ENCODE measurements at places on chromosomes 2 and 18.

- no peak for DNase-seq
These were observed 11.4 kb downstream of the CRYGD start for GRCh38 chr2:208112969-208113368.

- no peak for DNase-seq
These were observed 461.7 kb upstream of the SOX11 start for GRCh38 chr2:5230444-5230843.

DNA sequence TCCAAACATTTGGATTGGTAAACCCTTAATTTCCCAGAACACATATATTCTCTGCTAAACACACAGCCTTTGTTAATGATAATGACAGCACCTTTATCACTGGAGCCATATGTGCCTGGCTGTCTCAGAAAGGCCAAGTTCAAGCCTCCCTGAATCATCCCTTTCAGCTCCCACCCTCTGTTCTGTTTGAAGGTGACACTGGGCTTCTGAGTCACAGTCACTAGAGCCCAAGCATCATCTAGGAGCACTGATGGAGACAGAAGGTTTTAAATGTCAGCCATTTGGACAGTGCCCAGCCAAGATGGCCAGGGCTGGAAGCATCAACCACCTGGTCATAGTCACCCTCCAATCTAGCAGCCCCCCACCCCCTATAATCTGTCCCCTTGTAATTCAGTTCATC lies 80.6 kb downstream of the NRP2 start:
- DNase-seq = no peak

DNA sequence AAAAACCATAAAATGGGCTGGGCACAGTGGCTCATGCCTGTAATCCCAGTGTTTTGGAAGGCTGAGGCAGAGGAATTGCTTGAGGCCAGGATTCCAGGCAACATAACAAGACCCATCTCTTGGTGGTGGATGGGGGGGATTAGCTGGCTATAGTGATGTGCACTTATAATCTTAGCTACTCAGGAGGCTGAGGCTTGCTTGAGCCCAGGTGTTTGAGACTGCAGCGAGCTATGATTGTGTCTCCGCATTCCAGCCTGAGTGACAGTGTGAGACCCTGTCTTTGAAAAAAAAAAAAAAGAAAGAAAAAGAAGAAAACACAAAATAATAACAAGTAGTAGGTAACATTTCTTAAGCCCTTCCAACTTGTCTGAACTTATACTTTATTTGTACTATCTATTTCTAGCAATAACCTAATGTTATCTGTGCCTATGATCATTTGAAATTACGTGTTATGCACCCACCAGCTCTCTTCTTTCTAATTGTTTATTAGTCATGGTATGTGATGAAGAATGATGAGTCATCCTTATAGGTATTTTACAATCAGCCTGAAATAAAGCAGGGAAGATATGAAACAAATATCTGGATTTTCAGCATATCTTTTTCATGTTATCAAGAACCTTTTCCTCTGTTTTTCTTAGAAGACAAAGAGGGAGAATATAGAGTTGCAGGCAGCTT lies 129.3 kb upstream of the UNC80 start:
- no peak for DNase-seq

DNA sequence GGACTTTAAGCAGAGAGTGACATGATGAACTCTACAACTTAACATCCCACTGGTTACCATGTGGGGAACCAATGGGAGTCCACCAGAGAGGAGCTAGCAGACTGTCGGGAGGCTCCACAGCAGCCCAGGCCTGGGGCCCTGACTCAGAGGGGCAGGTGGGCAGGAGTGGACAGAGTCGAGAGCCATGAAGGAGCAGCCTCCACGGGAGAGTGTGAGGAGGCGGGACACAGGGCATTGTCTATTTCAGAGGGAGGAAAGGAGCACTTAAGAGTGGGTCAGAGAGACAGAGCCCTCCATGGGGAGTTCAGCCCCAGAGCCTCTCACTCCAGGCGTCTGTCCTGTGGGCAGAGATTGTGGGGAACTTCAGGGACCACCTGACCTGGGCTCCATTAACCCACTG lies 118.7 kb downstream of the CYP26B1 start:
- peak; percentile 65 for DNase-seq

GRCh38 chr18:13501543-13501887 lies 224.8 kb downstream of the FAM210A start:
- no peak for DNase-seq

- DNase-seq = no peak
These were observed 60.5 kb downstream of the CDK15 start for GRCh38 chr2:201866643-201867473.

GRCh38 chr18:36504928-36505327 lies 207.4 kb downstream of the FHOD3 start:
- no peak for DNase-seq

All from left lung (tissue), 14 donors.